ENCODE measurements at places on chromosomes 5 and 9.
A peak's percentile ranks its signal among the peaks of the same experiment; 100 is the strongest.

- no peak for DNase-seq
Observed at GRCh38 chr9:33148367-33149014, 18.6 kb downstream of the B4GALT1 start.

DNA sequence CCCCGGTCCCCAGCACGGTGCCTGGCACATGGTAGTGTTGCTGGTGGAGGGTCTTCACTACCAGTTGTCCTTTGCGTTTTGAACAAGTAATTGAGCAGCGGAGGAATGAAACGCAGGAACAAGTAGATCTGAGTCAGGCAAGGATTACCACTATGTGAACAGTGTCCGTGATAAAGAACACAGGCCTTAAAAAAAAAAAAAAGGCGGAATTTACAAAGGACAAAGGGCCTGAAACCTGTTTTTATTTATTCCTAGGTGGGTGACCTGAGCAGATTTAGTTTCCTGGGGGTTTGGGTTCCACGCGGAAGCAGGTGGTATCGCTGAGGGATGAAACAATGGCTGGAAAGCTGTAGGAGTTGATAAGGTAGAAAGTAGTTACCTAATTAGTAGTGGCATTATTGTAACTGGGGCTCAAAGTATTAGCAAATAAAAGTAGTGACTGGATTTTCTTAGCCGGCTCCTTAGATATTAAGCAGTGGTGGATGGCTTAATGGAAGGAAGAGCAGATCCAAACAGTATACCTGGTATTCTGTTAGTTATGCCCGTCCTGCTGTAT lies 1.1 kb downstream of the RUSC2 start:
- peak; percentile 32 for DNase-seq

GRCh38 chr9:95807326-95807947 lies 68.1 kb upstream of the ERCC6L2 start:
- DNase-seq: no peak

GRCh38 chr9:77016121-77016525 lies 3.3 kb upstream of the FOXB2 start:
- DNase-seq: no peak

GRCh38 chr5:98585661-98586310 lies 187.7 kb upstream of the RGMB start:
- DNase-seq: peak; percentile 49

DNA sequence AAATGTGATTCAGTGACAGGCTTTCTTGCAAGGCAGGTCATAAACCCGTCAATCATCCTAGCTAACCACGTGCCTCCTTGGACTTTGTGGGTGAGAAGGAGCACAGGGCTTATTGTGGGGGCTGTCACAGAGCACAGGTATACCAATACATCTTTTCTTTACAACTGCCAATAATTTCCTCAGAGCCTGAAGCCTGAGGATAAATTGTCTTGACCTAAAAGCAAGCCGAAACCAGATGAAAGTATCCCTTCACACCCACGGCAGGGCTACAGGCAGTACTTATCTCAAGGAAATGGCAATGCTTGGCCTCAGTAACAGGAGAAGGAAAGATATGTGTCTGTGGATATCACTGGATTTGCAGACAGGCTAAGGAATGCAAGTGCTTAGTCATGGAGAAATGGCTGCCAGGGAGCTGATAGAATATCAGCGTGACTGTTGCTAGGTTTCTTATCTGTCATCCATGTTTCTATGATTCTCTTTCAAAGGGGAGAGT lies 90.3 kb upstream of the ZNF366 start:
- DNase-seq: peak; percentile 94

GRCh38 chr5:57488215-57488955 lies 5.8 kb upstream of the ACTBL2 start:
- peak; percentile 59 for DNase-seq

DNA sequence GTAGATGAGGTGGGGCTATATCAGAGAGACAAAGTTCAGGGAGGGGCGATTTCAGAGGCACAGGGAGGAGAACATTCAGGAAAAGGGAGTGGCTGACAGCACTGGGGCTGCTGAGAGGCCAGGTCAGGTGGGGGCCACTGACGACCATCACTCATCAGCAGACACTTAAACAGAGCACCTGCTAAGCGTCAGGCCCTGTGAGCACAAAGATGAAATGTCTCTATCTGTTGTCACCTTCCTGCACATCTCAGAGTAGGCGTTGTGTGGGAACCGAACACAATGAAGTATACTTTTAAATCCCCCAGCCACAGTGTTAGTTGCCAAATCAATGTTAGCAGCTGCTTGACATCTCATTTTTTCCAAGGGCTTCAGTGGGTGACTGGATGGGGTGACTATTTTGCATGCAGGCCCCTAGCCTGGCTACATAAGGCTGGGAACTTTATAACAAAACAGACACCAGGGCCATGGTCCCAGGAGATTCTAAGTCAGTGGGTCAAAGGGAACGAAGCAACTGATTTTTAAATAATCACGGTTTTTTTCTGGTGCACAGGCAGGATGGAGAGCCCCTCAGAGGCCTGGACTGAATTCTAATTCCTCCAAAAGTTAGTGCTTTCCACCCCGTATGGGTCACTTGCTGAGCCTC lies 31.1 kb upstream of the ANKRD18A start:
- DNase-seq: no peak

DNA sequence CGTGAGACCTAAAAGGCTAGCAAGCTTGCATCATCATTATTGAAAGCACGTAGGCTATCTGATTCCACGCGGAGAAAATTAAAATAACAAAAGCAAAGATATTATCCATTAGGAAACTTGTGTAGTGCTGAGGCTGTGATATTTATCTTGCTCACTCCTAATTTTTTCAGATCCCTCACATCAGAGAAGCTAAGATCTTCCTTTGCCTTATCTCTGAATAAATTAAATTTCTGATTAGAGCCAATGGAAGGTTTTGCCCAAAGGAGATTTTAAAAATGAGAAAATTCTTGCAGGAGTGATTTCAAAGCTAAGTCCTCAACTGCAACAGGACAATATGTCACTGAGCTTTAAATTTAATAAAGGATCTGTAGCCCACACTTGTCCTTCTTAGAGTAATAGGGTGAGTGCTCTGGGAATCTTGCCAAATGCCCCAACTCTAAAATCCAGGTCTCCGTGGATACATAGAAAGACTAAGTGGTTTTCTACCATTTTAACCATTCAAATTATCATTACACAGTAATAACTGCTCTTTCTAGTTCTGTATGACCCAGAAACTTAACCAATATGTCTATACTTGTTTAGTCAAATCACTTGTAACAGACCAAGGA lies 295.0 kb downstream of the CAAP1 start:
- no peak for DNase-seq

DNA sequence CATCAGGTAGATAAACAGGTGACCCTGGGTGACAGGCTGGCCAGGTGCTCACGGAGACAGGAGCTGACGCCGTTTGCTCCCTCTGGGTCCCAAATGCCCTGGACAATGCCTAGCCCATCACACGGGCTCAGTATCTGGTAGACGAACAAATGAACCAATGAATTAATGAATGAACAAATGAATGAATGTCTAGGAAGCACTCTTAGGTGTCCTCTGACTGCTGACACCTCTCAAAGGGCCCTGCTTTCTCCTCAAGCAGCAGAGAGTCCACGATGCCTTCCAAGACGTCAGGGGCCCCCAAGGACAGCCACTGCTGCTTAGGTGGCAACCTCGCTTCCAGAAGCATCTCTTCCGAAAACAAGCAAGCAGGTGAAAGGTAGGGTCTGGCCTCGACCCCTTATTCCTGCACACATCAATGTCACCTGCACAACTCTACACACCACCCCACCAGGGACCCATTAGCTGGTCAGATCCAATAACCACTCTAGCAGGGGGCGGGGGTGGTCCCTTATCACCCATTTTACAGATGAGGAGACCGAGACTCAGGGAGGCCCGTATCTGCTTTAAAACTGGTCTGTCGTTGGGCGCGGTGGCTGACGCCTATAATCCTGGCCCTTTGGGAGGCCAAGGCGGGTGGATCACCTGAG lies 45.2 kb downstream of the VAV2 start:
- no peak for DNase-seq
